ENCODE measurements at places on chromosomes 2 and 18.

DNA sequence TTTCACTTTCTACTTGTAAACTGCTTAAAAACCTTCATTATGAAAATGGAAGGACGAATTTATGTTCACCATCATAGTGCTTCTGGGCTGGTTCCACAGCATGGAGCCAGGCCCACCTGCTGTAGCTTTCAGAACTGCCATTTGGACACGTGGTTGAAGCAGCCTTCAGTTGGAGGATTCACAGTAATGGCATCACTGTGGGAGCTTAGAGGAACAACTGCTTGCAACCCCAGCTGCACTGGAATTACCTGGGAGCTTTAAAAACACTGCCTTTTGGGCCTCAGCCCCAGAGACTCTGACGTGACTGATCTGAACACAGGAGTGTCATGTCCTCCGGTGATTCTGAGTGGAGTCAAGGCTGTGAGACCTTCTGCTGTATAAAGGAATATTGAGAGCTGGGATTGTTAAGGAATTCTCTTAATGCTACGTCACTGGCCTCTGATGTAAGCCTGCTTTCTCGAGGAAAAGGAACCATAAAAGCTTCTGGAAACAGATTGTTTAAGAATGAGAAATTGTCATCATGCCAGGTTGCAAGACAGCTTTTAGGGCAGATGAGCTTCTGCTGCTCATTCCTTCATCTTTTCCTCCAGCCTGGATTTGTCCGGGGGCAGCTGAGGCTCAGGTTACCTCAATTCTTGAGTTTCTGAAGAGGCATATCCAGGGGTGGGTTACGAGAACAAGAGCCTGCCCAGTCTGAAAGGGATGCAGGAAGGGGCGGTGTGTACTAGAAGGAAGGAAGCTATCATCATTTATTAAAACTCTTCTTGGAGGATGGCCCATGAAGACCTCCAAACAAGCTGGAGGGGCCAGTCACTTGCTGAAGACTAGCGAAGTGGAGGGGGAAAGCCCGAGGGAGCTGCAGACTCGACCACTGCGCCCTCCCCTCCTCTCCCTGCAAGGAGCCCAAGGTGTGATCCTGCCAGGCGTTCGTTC is 1.3 kb upstream of the IL1R1 start:
- DNase-seq = no peak

DNA sequence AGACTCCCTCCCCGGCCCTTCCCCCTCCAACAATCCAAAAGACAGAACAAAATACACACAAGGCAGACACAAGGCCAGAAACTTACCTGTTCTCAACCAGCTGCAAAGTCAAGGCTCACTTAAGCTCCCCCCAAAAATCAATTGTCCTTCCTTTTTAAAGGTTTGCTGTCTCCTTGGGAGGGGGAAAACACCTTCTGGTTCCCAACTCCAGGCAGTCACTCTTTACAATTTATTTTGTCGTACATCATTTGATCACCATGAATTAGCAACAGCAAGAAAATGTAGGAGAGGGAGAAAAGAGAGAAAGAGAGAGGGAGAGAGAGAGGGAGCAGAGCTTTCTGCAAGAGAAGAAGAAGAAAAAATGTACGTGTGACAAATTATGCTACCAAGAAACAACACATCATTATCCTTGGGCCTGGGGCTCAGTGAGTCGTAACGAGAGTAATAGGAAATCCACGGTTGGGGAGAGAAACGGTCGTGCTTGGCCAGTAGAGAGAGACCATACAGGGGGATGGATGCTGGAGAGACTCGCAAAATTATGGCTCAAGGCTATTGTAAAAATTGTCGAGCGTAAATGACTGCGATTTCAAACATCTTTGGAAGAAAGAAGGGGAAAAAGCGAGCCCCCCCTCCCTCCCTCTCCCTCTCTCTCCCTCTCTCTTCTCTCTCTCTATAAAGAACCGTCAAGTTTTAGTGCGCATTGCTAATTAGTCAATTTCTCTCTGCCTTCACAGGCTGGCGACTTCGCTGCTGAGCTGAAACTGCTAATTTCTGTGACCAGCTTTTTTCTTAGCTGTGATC is at the start of gene KLHL14:
Gene KLHL14, minus strand, starts transcription at position 443 of the 801 bp plus-strand sequence. CDS start 2,432 bp downstream, outside the sequence.
- DNase-seq = no peak

DNA sequence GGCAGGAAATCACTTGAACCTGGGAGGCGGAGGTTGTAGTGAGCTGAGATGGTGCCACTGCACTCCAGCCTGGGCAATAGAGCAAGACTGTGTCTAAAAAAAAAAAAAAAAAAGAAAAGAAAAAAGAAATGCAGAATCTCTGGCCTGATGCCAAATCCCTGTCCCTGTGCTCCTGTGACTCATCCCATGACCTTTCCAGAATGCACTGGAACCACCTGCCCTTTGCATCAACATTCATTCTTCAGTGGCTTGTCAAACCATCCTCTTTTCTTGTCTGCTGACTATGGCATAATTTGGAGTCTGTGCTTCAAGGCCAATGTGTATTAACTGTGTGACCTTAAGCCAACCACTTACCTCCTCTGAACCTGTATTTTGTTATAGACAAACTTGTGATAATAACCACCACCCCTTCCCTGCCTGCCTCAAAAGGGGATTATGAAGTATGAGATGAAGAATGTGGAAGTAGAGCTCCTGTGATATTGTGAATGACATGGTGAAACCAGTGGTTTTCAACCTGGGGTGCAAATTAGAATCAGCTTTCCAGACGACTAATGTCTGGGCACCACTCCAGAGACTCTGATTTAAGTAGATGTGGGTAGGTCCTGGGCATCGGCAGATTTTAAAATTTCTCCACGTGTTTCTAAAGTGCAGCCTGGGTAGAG is 189.3 kb downstream of the CLIP4 start:
- DNase-seq = no peak

DNA sequence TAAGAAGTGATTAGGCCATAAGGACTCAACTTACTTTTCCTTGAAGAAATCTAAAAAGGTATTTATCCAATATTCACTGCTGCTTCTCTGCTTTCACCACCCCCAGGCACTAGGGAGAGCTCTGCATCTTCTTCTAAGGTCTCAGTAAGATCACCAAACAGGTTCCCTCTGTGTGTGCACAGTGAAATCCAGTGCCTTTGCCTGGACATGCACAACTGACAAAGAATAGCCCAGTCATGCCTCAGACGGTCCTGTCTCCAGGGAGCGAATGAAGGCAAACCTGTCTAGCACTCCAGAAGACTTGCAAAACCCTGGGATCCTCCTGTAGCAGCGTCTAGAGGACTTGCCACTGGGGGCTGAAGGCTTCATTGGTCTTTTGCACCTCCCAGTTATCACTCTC is 344.5 kb upstream of the LRATD1 start:
- DNase-seq = no peak

- DNase-seq = no peak
These were observed 44.5 kb upstream of the MAP4K3 start for GRCh38 chr2:39481611-39482010.

DNA sequence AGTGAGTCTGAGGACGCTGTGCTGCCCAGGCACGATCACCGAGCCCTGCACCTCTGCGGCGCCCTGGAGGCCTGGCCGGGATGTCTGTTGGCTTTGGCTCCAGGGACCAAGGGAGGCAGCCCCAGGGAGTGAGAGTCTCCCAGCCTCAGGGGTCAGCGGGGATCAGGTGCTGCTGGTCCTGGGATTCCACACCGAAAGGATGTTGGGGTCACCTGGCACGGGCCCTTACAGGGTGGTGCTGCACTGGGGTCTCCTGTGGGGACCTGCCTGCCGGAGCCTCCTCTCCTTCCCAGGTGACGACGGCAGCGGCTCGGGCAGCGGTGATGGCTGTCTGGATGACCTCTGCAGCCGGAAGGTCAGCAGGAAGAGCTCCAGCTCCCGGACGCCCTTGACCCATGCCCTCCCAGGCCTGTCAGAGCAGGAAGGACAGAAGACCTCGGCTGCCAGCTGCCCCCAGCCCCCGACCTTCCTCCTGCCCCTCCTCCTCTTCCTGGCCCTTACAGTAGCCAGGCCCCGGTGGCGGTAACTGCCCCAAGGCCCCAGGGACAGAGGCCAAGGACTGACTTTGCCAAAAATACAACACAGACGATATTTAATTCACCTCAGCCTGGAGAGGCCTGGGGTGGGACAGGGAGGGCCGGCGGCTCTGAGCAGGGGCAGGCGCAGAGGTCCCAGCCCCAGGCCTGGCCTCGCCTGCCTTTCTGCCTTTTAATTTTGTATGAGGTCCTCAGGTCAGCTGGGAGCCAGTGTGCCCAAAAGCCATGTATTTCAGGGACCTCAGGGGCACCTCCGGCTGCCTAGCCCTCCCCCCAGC is 30.5 kb downstream of the GPC1 start:
- DNase-seq = no peak

DNA sequence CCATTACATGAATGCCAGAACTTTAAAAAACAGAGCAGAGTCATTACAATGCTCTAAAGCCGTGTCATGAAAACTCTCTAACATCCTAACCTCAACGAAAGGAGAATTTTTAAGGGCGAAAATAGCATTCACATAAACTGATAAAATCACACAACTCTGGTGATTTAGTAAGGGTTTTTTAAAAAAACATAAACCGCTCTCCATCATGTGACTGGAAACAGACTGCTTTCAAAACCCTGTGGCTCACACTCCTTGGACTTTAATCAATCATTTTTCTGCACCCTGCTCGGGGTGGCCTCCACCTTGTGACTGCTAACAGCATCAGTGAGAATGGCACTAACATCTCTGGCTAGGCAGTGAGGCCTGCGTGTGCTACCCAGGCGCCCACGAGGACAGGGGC is 12.1 kb downstream of the DOCK10 start:
- DNase-seq = peak; percentile 30

All from stimulated activated naive CD8-positive, alpha-beta T cell treated with anti-CD3 and anti-CD28 coated beads, Interleukin-15, Interleukin-2, amounts not matched to agents 100 U/mL and 50 U/mL, for 24 hours (primary cell).